ENCODE measurements at places on chromosomes 1 and 21. TPM values are rescaled to one million over a fixed set of nuclear protein-coding genes. Genes with fewer than 3 reads are reported as not detected.

GRCh38 chr1:56529801-56530200 is 49.6 kb downstream of the PLPP3 start:
- DNase-seq, result no peak

DNA sequence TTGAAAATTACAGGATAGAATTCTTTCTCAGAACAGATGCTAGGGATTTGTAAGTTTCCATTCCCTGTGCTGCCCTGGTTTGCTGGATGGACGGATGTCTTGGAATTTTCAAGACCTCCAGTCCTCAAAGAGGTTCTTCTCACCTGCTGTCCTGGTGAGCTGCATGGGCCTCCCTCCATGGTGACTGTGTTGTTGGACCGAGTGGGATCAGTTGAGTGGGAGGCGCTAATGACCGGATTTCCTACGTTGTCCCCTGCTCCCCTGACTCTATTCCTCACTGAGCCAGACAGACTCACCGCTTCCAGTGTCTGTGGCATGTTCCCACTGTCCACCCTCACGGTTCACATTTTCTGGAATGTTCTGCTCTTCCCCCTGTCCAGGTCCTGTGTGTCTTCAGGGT is 229.8 kb downstream of the CAMTA1 start:
- DNase-seq, result no peak

GRCh38 chr1:227796359-227796915 is 19.0 kb upstream of the PRSS38 start:
- no peak for DNase-seq

- DNase-seq, result no peak
Observed at GRCh38 chr1:112905395-112906149, 50.4 kb downstream of the SLC16A1 start.

DNA sequence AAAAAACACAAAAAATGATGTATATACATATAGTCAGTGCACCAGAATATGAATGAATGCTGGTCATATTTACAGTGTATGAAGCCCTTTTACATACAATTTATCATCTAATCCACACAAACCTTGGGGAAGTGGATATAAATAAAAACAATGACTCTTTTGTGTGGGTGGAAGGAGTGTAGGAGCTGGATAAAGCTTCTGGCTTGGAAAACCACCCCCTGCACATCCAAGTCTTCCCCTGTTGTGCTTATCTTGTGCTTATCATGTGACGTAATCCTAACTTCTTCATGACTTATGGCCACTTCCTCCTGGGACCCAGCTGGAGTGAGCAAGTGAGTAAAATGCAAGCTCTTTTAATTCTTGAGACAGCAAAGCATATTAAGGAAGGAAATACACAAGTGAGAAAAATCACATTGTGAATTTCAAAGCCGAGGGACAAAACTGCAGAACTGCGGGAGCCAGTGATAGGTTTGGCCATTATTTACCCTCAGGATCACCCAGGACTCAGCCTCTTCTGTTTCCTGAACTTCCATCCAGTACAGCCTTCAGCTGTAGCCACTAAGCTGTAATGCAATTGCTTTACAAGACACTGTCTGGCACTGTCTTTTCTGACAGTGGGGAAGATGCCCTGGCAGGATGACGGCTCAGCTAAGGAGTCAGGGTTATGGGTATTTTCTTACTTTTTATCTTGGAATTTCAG is 104.0 kb upstream of the PPM1J start:
- DNase-seq, result no peak

- no peak for DNase-seq
Observed at GRCh38 chr1:205179842-205180241, 31.7 kb downstream of the DSTYK start.

CHRNB2 gene
- total RNA-seq, result 14.9 TPM

HSD11B1 gene
- 0.40 TPM for total RNA-seq

INKA2 gene
- 6.0 TPM for total RNA-seq

DNA sequence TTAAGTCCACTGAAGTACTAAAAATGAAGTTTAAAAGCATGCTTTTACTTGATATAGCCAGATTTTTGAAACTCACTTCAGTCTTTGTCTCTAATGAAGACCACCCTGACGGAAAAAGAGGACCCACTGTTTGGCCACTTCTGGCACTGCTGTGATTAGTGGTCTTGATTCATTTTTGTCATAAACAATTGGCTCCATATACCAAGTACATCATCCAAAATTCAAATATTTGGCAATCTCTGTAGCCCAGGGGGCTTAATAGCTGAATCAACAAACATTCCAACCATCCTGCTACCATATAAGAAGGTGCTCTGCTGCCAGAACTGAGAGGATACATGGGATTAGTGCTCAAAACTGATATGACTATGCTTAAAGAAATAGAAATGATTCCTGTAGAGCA is 156.0 kb downstream of the COL24A1 start:
- no peak for DNase-seq

GRCh38 chr1:55965981-55966461 is 613.3 kb downstream of the PLPP3 start:
- no peak for DNase-seq

DNA sequence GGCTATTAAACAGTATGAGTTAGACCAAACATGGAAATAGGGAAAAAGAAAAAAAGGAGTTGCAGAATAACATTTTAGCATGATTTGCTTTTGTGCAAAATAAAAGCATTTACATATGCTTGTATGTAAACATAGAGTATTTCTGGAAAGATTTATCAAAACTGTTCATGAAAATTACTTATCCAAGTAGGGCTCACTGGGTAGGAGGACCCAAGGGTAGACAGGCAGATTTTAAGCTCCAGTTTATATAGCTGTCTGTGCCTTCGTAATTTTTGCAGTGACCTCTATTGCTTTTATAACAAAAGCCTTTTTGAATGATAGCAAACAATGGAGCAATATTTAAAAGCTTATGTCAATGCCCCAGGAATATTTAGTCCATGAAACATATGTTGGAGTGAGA is 228.8 kb upstream of the IRF2BP2 start:
- no peak for DNase-seq

OR14K1 gene
- total RNA-seq, result not detected

CHRM3 gene
- 14.7 TPM for total RNA-seq

GRCh38 chr21:23887725-23888306 is 1719.5 kb downstream of the MRPL39 start:
- no peak for DNase-seq

CD244 gene
- not detected for total RNA-seq

LIPI gene
- total RNA-seq, result not detected

PTPRC gene
- 38.4 TPM for total RNA-seq

FAM167B gene
- total RNA-seq, result 0.69 TPM

CELA3A gene
- total RNA-seq, result not detected

GRCh38 chr1:2385606-2386280 is 5.6 kb downstream of the MORN1 start:
- DNase-seq, result no peak

GPR3 gene
- 1.7 TPM for total RNA-seq

DNA sequence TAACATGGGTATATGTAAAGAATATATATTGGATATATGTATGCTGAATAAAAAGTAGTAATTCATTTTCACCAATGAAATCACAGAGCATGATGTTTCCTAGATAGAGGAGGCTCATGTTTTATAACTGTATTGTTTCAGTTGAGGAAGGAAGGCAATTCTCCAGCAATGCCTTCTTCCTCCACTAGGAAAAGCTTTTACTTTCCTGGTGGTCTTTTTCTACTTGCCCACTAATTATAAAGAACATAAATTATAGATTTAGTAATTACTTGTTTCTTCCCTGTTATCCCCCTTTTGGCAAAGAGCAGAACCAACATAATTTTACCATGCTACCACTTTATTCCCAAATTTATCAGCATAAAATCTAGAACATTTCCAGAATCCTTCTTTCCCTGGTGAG is 159.0 kb downstream of the PLA2G4A start:
- DNase-seq, result no peak

- DNase-seq, result no peak
Observed at GRCh38 chr1:228276174-228276831, 68.5 kb downstream of the OBSCN start.

DNA sequence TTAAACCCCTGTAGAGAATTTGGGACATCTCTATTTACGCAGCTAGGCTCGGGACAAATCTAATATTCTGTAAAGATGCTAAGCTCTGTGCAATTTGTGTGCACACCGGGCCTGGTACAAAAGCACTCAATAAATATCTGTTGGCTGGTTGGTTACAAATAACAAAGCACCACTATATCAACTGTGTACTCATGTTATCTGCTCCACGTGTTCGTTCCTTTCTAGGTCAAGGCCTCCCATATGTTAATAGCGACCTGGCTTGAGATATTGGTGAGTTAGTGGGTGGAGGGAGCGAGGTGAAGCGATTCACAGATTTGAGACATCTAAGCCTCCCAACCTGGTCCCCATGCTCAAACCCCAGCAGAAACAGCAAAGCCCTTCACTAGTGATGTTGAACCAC is 47.1 kb upstream of the KAZN start:
- no peak for DNase-seq

LENEP gene
- 0.22 TPM for total RNA-seq

GRCh38 chr1:63329621-63330330 is 7.4 kb downstream of the FOXD3 start:
- no peak for DNase-seq

- no peak for DNase-seq
Observed at GRCh38 chr21:21807598-21807903, 809.3 kb downstream of the NCAM2 start.

GRCh38 chr1:236774926-236775325 is 20.2 kb upstream of the MTR start:
- no peak for DNase-seq

- no peak for DNase-seq
Observed at GRCh38 chr1:89710498-89711139, 77.7 kb downstream of the LRRC8C start.

PRKCZ gene
- total RNA-seq, result 63.6 TPM

GRCh38 chr1:12001249-12001917 is 17.9 kb upstream of the MIIP start:
- DNase-seq, result peak; percentile 16

ELK4 gene
- total RNA-seq, result 19.4 TPM

GRCh38 chr1:30723331-30723755 is at the start of gene MATN1:
Gene MATN1 (minus strand): TSS chr1:30723585. CDS start chr1:30723551, 34 bp downstream.
- DNase-seq, result no peak

DNA sequence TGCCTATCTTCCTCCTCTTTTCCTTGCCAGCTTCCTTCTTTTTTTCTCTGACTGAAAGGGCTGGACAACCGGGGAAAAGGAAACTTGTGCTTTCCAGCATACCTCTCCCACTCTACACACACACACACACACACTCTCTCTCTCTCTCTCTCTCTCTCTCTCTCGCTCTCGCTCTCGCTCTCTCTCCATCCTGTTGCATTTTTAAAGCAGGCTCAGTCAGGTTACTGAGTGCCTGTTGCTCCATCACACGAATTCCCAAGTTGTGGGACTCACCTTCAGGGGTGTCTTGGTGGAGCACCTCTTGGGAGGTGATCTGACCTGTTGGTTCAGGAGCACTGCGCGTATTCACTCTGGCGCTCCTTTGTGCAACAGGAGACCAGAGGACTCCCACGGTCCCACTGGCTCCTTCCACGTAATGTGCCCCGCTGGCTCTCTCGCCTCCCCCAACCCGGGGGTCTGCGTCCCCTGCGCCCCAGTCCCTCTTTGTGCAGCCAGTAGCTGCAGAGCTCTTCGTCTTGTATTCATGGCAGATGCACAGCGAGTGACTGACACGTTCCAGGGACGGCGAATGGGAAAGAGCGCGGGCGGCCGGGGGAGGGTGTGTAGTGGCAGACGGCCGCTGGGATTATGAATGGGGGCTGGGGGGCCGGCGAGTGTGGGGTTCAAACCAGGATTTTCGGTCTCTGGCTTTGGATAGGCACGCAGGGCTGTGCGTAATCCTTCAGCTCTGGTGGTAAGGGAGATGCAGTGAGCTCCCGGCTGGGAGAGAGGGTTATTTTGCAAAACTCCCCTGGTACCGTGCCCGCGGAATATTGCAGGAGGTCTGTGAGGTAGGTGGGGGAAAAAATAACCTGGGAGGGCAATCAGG is 660 bp upstream of the PDE4B start:
- peak; percentile 77 for DNase-seq

- no peak for DNase-seq
Observed at GRCh38 chr1:33261344-33261743, 5.1 kb downstream of the ZNF362 start.

TRIM62 gene
- 11.6 TPM for total RNA-seq

- no peak for DNase-seq
Observed at GRCh38 chr1:150619576-150620509, 9.6 kb downstream of the ENSA start.

- no peak for DNase-seq
Observed at GRCh38 chr21:16125274-16125673, 395.5 kb downstream of the USP25 start.

- no peak for DNase-seq
Observed at GRCh38 chr1:169103002-169103401, 3.5 kb upstream of the ATP1B1 start.

S100A8 gene
- 8.3 TPM for total RNA-seq

DR1 gene
- 32.6 TPM for total RNA-seq

- no peak for DNase-seq
Observed at GRCh38 chr1:160169553-160170399, 18.4 kb downstream of the ATP1A4 start.

GRCh38 chr21:45541221-45542039 is 810 bp downstream of the SLC19A1 start:
- DNase-seq, result no peak

PLEKHN1 gene
- total RNA-seq, result not detected

DNA sequence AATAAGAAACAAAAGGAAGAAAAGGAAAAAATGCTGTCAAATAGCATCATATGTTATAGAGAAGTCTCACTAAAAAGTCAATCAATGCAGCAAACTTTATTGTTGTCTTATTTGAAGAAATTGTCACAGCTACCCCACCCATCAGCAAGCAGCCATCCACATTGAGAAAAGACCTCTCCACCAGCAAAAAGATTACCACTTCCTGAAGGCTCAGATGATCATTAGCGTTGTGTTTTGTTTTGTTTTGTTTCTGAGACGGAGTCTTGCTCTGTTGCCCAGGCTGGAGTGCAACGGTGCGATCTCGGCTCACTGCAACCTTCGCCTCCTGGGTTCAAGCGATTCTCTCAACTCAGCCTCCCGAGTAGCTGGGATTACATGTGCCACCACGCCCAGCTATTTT is 29.0 kb downstream of the ATP2B4 start:
- no peak for DNase-seq

GRCh38 chr1:68442822-68443556 is 6.8 kb downstream of the RPE65 start:
- DNase-seq, result no peak

BEND5 gene
- total RNA-seq, result 9.1 TPM

GRCh38 chr1:200242110-200243041 is 167.5 kb downstream of the ZNF281 start:
- DNase-seq, result peak; percentile 67
